Tongue (tissue), 3 donors: ENCODE measurements at places on chromosomes 2 and 18. TPM values are rescaled to one million over a fixed set of nuclear protein-coding genes. Genes with fewer than 3 reads are reported as not detected.

DNA sequence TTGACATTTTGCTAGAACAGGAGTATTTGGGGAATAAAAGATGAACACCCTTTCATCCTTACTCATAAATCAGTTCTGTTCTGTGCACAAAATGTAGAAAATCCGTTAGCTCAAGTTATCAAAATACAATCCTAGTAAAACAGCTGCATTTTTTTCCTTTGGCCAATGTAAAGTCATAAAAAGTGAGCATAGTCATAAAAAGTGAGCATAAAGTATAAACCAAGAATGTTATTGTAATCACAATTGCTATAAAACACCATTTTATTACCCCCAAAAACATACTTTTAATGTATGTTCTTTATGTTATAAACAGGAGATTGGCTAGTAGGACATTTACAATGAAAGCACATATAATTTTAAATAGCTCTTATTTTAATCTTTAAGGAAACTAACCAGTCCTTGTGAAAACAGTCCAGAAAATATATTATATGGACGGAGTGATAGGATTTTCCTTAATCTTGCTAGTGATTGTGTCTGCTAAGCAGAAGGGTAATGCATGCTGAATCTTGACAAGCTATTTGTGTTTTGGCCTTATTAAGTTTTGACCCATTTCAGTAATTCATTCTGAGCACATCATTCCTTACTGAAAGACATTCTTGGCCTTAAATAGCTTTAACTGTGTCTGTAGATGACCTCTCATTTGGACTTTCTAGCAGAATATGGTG is 891.8 kb downstream of the DSC3 start:
- no peak for DNase-seq

The RAB17 gene
- total RNA-seq, result 1.0 TPM

- DNase-seq, result no peak
Observed at GRCh38 chr2:200404615-200405014, 98.1 kb downstream of the SPATS2L start.

The ZNF516 gene
- total RNA-seq, result 55.4 TPM

- no peak for DNase-seq
Observed at GRCh38 chr2:41909584-41909983, 138.2 kb upstream of the PKDCC start.

GRCh38 chr2:12035029-12035720 is 288.7 kb downstream of the LPIN1 start:
- no peak for DNase-seq

DNA sequence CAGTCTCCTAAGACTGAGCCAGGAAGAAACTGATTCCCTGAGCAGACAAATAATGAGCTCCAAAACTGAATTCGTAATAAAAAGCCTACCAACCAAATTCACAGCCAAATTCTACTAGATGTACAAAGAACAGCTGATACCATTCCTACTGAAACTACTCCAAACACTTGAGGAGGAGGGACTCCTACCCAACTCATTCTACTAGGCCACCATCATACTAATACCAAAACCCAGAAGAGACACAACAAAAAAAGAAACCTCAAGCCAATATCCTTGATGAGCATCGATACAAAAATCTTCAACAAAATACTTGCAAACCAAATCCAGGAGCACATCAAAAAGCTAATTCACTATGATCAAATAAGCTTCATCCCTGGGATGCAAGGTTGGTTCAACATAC is 20.0 kb downstream of the RNU4ATAC start:
- DNase-seq, result no peak

DNA sequence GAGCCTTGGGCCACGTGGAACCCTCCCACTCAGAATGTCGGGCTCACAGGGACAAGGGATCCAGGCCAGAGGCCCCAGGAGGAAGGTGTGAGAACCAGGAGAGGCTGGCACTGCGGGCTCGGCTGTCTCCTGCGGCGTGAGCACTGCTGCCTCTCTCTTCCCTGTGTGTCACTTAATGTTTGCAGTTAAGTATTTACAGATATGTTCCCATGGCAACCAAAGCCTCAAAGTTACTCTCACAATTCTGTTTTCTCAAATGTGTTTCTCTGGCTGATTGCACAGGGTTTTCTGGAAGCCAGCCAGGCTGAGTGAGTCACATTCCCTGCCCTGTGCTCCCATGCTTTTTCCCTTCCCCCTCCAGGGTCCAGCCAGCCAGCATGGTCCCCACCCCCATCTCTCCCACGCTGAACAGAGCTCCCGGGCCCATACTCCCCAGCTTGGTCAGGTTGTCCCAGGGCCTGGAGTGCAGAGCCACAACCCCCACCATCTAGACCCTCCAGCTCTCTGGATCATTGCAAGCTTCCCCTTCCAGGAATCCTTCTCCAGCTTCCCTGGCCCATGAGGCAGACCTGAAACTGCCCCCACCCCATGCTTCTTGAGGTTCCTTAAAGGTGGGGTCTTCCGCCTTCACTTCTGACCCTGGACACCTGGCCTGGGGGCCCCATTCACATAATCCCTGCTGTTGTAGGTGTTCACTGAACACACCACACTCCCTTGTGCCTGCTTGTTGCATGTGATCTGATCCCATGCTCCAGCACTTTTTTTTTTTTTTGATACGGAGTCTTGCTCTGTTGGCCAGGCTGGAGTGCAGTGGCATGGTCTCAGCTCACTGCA is 265.9 kb downstream of the CELF4 start:
- DNase-seq, result peak; percentile 96

The RAB6C gene
- 0.10 TPM for total RNA-seq

The UBE2F gene
- 69.6 TPM for total RNA-seq

The ANKRD30B gene
- not detected for total RNA-seq

DNA sequence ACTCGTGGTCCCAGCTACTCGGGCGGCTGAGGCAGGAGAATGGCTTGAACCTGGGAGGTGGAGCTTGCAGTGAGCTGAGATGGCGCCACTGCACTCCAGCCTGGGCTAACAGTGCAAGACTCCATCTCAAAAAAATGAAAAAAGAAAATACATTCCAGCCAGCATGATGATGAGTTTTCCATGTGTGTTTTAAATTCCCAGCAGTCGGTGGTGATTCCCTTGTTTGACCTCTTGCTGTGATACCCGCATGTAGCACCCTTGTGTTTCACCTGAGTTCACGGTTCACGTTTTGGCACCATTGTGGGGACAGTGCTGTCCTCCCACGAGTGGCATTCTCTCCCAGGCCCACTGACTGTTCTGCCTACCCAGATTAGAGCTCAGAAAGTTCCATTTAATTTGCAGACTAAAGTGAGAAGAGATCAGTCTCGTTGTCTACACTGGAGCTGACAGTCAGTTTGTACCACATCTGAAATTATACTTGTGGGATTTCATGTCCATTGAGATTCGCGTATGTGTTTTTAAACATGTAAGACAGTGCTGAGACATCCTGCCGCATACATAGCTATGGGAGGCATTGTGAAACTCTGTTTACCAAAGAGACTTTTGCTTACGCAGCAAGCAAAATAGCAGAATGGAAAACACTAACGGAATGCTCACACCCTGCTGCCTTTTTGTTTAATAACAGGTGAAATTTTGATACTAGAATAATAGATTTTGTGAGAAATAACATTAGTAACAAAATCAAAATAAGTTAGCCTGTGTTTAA is 157.1 kb downstream of the GBX2 start:
- no peak for DNase-seq

- peak; percentile 50 for DNase-seq
Observed at GRCh38 chr2:219484343-219485200, 14.1 kb upstream of the GMPPA start.

- DNase-seq, result no peak
Observed at GRCh38 chr2:227461811-227462461, 10.0 kb upstream of the AGFG1 start.

DNA sequence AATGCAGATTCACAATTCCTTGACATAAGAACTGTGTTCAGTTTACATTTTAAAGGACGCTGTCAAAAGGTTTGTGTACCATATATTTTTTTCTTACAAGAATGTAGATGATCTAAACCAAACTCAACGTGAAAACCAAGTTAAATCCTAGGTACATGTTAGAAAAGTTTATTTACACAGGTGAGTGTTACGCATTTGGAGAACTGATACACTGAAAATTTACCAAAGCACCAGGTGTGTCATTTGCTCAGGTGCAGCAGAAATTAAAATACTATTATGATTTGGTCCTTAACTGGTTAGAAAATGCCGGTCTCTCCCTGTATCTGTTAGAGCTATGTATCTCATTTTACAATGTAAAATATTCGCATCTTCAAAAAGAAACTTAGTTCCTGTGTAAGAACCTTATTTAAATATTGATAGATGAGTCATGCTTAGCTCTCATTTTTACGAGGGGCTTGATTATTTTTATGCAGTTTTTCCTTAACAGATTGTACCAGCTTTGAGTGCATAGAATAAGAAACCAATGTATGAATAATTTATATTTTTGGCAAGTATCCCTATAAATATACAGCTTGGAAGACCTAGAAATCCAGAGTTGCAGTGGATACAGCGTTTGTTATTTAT is 25.1 kb downstream of the MFF start:
- DNase-seq, result peak; percentile 37

DNA sequence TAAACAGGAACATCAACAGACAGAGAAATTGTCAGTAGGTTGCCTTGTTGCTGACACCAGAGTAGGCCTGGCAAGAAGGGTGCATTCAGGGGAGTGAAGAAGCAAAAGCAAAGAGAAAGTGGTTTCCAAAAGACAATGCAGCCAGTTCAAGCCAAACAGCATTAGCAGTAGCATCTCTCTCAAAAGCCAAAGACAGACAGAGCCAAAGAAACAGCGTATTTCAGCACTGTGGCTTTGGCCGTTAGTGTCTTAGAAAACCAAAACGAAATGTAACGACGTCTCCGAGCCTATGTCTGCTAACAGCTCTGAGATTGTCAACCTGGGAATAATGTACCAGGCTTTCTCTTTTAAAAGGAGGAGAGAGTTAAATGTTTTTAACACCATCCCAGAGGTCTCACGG is 178.6 kb downstream of the NRP2 start:
- no peak for DNase-seq

DNA sequence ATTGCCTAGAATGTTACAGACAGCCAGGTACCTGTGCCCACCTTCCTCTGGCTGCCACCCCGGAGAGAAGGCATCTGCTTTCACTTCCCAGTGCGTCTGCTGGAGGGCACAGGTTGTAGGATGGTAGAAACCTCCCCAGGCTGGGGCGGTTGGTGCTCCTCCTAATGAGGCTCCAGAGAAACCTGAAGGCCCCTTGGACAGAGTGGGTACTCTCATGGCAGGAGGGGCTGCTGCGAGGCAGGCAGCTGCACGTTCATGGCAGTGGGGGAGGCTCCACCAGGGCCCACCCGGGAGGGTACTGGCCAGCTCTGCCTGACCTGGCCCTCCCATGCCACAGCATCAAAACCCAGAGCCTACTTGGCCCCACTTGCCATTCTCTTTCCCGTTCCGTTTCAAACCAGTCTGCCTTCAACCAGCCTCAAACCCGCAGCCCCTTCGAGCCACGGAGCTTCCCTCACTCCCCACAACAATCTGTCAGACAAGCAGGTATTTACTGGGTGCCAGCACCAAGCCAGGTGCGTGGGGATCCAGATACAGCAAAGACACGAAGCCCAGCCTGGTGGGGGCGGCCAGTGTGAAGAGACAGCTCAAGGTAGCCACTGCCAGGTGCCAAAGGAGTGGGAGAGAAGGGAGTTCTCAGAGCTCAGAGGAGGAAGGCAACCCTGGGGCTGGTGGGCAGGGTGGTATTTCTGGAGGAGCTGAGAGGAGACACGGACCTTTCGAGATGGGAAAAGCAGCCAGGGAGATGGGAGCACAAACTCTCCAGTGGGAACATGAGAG is 229.6 kb downstream of the LOXHD1 start:
- no peak for DNase-seq

The RTN4 gene
- total RNA-seq, result 539 TPM

DNA sequence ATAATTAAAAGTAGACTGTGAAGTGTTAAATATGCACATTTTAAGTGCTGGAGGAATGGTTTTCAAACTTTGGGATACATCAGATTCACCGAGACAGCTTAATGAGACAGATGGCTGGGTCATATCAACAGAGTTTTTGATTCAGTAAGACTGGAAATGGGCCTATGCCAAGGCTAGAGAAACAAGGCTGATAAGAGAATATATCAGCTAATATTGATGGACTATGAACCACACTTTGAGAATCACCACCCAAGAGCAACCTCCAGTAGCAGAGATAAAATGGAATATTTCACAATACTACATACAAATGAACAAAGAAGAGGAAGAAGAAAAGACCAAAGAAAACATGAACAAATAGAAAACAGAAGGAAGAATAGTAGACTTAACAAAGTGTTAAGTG is 450.2 kb upstream of the KLHL29 start:
- DNase-seq, result no peak

- no peak for DNase-seq
Observed at GRCh38 chr2:20227894-20228505, 3.1 kb upstream of the SDC1 start.

DNA sequence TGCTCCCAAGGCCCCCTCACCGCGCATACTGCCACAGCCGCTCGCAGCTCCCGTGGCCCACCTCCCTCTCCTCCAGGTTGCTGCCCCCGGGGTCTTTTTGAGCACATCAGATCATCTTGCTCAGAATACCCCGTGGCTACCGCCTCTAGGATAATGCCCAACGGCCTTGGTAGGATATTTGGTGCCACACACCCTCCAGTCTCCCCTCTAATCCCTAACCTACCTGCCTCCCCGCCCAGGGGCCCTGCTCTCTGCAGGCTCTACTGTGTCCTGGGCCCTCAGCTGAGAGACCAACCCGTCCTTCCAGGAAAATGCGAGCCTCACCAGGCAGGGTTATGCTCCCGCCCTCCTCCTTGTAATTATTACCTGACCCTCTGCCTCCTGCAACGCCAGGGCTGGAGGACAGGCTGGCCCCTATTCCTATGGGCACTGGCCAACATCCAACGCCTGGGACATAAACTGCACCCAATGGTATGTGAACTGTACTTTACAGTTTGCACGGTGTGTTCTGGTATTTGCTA is 1.5 kb upstream of the MTCL1 start:
- DNase-seq, result no peak

GRCh38 chr2:19352946-19353720 is 5.3 kb downstream of the OSR1 start:
- peak; percentile 14 for DNase-seq

- no peak for DNase-seq
Observed at GRCh38 chr2:121723316-121723715, 13.4 kb downstream of the NIFK start.

GRCh38 chr2:168992026-168992425 is 39.1 kb downstream of the ABCB11 start:
- DNase-seq, result no peak

DNA sequence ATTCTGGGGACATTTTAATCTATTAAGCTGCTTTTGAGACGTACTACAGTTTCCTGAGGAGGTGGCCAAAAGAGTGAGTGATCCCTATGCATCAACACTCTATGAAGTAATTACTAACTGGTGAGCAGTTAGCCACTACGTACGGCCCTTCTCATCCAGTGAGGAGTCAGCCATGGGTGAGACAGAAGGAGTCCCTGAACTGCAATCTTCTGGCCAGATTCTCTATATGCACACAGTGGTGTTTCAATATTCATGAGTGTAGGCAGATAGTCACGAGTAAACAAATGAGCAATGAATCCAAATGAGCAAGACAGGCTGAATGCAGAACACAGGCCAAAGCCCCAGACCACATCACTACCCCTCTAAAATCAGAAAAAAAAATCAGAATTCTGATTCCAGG is 29.8 kb upstream of the TMEM214 start:
- DNase-seq, result no peak

DNA sequence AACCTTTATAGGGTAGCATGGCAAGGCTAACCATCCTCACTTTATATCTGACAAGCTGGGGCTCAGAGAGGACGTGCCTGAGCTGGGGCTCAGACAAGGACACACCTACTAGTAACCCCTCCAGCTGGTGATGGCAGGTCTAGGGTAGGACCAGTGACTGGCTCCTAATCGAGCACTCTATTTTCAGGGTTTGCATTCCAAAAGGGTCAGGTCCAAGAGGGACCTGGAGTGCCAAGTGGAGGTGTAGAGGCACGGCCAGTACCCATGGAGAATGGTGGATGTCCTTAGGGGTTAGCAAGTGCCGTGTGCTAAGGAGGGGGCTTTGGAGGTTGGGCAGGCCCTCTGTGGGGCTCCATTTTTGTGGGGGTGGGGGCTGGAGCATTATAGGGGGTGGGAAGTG is 1.2 kb upstream of the DES start:
- no peak for DNase-seq
